ENCODE measurements at places on chromosomes 16 and 17.
A peak's percentile ranks its signal among the peaks of the same experiment; 100 is the strongest.

DNA sequence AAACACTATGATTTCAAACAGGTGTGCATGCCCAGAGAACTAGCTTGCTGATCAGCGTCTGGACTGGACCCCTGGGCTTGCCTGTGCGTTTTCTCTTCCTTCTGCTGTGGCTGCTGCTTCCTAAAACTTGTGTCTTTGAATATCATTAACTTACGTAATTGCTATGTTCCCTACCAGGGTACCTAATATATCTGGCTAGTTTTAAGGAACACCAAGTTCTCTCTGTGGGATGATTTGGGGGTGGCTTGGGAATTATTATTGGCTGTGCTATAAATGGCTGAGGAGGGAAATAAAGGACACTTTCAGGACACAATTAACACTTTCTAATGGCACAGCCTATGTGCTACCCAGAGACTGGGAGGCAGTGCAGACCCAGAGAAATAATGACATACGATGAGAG is 606.0 kb upstream of the RBFOX1 start:
- no peak for DNase-seq

DNA sequence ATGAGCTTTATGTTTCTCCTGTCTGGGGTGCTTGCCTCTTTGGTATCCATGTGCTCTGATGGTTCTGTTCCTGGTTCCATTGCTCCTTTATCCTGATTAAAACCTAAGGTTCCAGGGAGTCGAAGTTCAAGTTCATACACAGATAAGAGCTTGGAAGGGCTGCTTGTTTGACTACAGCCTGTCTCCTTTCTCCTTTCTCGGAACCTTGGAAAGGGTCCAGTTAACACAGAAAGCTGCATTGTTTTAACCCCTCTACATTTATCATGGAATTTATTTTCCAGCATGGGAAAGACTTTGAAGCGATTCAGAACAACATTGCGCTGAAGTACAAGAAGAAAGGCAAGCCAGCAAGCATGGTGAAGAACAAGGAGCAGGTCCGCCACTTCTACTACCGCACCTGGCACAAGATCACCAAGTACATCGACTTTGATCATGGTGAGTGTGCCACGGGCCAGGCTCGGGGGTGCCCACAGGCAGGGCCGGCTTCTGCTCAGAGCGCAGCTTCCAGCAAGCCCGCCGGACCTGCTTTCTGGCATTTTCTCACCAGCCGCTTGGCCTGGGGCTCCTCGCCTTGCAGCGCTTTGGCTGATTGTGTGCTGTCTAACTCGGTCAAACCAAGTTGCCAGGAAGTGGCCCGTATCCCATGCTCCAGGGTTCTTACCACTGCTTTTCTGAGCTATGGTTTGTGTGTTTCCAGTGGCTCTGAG is 19.9 kb downstream of the CRAMP1 start:
- DNase-seq = no peak

- no peak for DNase-seq
Measured at GRCh38 chr16:69814078-69814477, 51.9 kb downstream of the WWP2 start.

DNA sequence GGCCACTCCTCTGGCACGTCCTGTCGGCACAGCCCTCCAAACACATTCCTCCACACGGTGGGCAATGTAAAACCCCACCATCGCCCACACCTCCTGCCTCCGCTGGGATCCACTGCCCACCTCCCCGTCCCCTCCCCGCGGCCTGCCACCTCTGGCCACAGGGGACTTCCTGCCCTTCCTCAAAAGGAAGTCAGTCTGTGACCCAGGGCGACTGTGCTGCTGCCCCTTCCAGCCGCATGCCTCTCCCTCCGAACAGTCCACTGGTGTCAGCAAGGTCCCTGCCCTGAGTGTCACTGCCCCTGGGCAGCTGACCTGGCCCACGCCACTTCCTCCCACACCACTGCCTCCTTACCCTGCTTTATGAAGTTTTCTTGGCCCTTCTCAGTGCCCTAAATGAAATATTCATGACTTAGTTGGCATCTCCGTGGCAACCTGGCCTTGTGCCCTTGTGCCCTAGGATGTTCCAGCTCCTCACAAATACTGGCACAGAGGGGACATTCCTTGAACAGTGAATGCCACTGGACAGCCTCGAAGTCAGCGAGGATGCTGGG is 2.0 kb downstream of the PLD6 start:
- peak; percentile 25 for DNase-seq

- no peak for DNase-seq
Measured at GRCh38 chr17:74872313-74873036, at the start of gene FDXR. Gene FDXR (minus strand): TSS chr17:74872994. CDS start chr17:74872944, 50 bp downstream.

DNA sequence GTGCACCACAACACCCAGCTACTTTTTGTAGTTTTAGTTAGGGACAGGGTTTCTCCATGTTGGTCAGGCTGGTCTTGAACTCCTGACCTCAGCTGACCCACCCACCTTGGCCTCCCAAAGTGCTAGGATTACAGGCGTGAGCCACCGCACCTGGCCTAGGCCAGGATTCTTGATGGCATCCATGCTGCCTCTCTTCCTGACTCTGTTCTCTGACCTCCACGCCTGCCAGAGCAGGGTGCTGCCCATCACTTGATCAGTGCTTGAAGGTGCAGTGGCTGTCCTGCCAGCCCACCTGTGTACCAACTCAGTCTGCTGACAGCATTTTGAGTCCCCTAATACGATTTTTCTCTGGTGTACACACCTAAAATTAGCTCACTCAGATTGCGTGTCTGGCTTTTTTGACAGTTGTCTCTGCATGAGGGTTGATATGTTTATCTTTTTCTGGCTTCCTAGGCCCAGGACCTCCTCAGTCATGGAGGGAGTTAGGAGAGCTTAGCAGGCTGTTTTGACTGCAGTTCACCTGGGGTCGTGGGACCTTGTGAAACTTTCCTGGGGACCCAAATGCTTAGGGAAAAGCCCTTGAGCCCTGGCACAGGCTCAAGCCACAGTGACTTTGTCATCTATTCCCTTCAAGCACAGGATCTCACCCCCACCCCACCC is 5.9 kb downstream of the HAS3 start:
- DNase-seq = no peak

GRCh38 chr16:53704445-53704813 is 473 bp downstream of the FTO start:
- DNase-seq = no peak

- no peak for DNase-seq
Measured at GRCh38 chr17:49823614-49824013, 24.3 kb downstream of the TAC4 start.

DNA sequence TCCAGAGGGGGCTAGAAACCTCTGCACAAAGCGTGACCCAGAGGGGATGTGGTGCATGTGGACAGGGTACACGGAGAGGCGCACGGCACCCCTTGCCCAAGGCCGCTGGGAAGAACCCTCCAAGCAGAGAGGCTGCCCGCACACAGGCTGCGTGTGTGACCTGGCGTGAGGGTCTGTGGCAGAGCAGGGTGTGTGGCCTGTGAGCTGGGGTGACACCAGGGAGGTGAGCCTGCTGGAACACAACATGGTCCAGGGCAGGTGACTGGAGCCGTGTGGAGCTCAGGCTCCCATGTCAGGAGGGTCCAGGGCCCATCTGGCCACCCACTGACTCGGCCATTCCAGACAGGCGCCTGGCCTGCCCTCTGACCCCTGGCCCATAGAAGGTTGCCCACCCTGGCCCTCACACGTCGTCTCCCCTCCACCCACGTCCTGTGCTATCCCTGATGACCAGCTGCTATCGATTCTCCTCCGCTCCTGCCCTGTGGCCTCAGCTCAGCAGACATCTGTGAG is 14.8 kb upstream of the TMEM204 start:
- DNase-seq = no peak

All from NCI-H82 (cell line).